ENCODE measurements at places on chromosomes 2 and 18.

GRCh38 chr18:41618147-41618546 is 336.9 kb upstream of the PIK3C3 start:
- no peak for DNase-seq

GRCh38 chr2:144128130-144128746 is 391.7 kb downstream of the ZEB2 start:
- DNase-seq = no peak

- no peak for DNase-seq
Observed at GRCh38 chr2:97966545-97967215, 29.1 kb downstream of the TMEM131 start.

DNA sequence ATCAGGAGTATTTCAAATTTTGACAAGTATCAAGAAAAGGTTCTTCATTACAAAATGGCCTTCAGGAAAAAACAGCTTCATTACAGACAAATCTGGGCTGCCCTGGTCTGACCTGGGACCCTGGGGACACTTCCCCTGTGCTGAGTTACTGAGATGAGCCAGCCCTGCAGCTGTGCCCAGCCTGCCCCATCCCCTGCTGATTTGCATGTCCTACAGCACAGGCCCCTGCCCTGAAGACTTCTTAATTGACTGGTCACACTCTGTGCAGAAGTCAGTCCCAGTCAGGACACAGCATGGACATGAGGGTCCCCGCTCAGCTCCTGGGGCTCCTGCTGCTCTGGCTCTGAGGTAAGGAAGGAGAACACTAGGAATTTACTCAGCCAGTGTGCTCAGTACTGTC is 235.1 kb downstream of the ANKRD36B start:
- DNase-seq = no peak

GRCh38 chr2:146820672-146821071 is 1024.2 kb upstream of the ACVR2A start:
- peak; percentile 41 for DNase-seq

GRCh38 chr2:111642586-111643327 is 241.2 kb downstream of the ANAPC1 start:
- DNase-seq = no peak

- no peak for DNase-seq
Observed at GRCh38 chr18:22197668-22198067, 28.3 kb downstream of the GATA6 start.

GRCh38 chr2:129015397-129016285 is 697.0 kb upstream of the HS6ST1 start:
- DNase-seq = no peak
